Fibroblast of the conjunctiva (primary cell): ENCODE measurements at places on chromosomes 7 and 10.

DNA sequence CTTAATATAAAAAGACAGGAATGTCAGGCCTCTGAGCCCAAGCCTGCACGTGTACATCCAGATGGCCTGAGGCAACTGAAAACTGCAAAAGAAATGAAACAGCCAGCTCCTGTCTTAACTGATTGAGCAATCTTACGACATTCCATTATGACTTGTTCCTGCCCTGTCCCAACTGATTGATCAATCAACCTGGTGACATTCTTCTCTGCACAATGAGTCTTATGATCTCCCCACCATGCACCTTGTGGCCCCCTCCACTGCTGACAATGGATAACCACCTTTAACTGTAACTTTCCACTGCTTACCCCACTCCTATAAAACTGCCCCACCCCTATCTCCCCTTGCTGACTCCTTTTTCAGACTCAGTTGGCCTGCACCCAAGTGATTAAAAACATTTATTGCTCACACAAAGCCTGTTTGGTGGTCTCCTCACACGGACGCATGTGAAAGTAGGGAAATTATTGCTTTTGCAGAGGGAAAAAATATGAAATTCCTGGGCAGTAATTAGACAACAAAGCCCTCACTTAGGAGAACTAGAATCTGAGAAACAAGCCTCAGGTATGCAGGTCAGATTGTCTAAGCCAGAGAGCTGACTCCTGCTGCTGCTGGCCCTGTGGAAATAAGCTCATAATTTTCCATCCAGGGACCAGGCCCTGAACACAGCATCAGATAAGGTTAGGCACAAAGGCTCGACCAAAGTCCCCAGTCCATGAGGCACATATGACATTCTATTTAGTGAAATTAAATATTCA is 5.3 kb downstream of the CYP3A7 start:
- no peak for DNase-seq

GRCh38 chr7:16114633-16115032 is 306.7 kb downstream of the CRPPA start:
- peak; percentile 55 for DNase-seq

DNA sequence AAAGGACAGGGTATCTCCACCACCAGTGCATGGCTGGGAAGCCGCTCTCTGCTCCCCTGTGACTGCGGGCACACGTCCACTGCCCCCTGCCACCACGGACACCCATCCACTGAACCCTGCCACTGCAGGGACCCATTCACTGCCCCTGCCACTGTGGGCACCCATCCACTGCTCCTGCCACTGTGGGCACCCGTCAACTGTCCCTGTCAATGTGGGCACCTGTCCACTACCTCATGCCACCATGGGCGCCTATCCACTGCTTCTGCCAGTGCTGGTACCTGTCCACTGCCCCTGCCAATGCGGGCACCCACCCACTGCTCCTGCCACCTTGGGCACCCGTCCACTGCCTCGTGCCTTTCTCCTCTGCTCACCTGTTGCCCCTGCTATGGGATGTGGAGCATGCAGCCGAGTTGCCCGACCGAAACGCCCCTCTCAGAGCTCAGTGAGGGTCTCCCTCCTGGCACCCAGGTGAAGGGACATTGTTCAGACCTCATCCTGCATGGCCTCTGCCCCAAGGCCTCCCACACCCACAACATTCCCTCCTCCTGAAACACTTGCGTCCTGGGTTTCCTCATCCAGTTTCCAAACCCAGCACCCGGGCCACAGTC is 207.4 kb downstream of the ADARB2 start:
- DNase-seq = no peak

DNA sequence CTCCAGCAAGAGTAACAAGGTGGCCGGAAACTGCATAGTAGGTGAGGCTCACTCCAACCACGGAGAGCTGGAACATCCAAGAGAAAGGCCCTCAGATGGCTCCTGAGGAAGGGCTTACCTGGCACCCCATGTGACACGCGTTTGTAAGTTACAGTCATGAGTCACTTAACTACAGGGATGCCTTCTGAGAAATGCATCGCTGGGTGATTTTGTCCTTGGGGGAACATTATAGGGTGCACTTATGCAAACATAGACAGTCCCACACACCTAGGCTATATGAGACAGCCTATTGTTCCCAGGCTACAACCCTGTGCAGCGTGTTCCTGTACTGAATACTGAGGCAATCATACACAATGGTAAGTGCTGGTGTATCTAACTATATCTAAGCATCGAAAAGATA is 139.9 kb downstream of the PKD1L1 start:
- no peak for DNase-seq

DNA sequence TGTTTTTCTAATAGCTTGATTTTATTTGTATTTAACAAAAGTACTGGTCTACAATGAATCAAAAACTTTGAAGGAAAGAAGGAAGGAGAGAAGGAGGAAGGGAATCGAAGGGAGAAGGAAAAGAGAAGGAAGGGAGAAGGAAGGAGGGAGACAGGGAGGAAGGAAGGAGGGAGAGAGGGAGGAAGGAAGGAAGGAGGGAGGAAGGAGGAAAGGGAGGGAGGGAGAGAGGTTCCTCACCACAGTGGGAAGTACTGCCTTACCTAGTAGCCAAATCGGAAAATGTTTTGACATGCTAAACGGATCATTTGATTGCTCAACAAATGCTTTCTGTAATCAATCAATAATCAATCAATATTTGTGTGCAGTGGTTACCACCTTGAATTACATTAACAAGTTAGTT is 225.8 kb upstream of the CELF2 start:
- no peak for DNase-seq

DNA sequence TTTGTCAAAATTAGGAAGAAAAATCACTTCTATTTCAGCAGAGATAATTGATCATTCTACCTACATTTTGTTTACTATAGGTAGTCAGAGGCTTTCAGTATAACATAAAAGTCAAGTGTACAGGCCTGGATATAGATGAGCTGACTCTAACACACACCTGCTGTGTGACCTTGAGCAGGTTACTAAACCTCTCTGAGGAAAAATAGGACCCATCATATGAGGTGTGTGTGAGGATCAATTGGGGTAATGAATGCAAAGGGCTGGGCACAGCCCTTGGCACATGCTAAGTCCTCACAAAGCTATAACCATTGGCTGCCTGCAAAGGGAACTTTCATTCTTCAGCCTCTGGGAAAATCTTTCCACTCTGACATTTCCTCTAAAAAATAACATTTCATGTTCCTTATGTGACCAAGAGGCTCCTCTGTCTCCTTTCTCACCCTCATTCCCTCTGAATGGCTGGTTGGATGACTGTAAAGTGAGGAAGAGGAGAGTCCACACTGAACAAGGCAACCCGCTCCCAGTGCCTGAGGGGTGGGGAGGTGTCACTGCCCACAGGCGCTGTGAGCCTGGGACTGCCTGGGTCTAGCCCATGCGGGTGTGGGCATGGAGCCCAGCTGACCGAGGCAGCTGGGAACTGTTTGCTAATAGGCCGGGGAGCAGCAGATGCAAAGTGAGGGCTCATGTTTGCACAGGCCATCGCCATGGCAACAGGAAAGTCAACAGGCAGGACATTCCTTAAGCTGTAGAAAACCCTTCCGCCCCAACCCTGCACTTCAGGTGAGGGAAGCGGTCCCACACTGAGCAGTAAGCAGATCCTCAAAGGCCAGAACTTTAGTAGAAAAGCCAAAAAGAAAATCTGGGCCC is 36.8 kb downstream of the MYOF start:
- DNase-seq = peak; percentile 97

DNA sequence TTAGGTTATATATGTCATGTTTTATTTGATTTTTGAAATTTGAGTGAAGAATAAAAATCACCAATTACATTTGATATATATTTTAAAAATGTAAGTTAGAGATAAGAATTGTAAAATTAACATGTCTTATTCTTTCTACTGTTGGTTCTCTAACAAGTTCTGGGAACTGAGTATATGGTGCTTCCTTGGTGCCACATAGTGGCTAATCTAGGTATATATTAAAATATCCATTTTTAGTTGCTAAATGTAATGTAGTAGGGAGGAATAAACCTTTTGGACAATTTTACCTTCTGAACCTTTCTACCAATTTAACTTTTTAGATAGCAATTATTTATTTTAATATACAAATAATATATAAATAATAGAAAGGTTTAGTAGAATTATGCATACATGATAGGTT is 17.5 kb downstream of the CFAP69 start:
- DNase-seq = no peak

GRCh38 chr7:92798517-92799249 is 37.7 kb downstream of the CDK6 start:
- no peak for DNase-seq

DNA sequence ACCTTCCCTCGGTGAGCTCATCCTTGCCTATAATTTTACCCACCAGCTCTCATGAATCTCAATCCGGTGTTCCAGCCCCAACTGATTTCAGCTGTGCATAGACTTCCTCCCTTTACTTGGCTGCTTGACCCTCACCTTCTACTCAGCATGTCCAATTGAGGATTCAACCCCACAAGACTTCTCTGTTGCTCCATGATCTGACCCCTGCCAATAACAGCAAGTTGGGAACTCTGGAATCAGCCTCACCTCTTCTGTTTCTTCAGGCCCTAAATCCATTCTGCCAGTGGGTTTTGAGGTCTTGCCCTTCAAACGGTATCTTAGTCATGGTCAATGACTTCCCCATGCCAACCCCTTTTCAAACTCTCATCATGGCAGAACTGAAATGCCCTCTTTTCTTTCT is 390.4 kb downstream of the CALN1 start:
- no peak for DNase-seq

DNA sequence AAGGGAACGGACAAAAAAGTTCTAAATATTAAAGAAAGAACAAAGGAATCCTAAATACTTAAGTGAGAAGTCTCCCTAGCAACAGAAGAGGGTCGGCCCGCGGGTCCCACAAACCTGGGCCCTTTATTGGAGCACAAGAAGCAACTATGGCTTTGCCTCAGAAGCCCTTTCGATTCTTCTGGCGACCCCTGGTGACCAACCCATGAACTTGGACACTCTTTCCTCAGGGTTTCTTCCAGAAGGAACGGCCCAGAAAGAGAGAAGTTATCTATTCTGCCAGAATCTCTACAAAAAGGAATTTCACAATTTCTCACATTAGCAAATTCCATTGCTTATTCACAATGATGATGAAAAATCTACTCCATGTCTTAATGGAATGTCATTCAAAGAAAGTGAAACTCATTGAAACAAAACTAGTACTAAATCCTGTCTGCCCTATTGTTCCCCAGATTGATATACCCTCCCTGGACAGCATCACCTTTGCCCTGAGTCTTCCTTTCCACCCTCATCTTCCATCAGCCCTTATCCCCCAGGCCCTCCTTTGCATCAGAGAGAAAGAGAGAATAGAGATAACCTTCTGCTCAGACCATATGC is 43.7 kb downstream of the CPVL start:
- peak; percentile 72 for DNase-seq

DNA sequence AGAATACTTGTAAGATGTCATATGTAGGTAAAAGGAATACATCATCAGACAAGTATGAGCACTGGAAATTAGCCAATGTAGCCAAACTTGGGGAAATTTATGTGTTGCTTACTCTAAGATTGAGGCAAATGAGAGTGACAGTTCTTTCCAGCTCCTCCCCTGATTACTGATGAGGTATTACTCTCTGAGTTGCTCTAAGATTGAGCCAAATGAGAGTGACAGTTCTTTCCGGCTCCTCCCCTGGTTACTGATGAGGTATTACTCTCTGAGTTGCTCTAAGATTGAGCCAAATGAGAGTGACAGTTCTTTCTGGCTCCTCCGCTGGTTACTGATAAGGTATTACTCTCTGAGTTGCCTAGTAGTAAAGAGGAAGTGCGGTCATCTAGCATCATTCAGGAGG is 435.8 kb downstream of the NRG3 start:
- DNase-seq = no peak

DNA sequence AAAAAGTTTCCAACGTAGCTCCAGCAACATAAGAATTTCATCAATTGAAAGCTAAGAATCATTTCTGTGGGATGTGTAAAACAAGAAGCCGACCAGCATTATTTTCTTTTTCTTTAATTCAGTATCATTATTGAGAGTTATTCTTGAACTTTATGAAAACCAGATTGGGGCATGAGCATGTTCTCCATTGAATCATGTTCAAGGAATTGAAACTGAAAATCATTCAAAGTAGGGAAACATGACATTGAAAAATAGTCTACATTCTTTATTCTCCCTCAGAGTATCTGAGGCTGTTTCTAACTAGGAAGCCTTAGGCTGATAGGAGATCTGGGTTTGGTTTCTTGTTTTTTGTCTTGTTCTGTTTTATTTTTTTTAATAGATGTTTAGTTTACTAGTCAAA is 253.7 kb downstream of the DYNC1I1 start:
- DNase-seq = no peak

- peak; percentile 26 for DNase-seq
These were observed 780.6 kb downstream of the INHBA start for GRCh38 chr7:40922316-40922670.

DNA sequence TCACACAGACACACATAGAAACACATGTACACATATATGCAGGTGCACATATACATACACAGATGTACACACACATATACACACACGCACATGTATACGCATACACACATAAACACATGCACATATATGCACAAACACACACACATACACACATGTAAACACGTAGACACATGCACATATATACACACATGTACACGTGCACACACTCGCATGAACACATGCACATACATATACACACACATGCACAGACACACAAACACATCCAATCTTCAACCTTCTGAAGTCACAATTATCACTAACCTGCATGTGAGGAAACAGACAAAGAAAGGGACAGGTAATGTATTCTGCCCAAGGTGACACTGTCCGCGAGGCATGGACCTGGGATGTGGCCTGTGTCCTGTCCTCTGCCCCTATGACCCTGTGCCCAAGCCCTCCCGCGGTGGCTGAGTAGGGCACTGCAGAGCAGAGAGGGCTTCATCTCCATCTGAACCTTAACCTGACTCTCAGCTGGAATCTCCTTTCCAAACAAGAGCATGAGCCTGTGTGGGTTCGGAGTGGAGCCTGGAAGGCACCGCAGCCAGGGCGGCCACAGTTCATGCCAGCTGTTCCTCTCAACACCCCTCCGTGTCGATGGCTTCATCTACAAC is 660.9 kb downstream of the SDK1 start:
- no peak for DNase-seq

GRCh38 chr7:150317748-150318444 is 5.3 kb upstream of the LRRC61 start:
- DNase-seq = no peak

DNA sequence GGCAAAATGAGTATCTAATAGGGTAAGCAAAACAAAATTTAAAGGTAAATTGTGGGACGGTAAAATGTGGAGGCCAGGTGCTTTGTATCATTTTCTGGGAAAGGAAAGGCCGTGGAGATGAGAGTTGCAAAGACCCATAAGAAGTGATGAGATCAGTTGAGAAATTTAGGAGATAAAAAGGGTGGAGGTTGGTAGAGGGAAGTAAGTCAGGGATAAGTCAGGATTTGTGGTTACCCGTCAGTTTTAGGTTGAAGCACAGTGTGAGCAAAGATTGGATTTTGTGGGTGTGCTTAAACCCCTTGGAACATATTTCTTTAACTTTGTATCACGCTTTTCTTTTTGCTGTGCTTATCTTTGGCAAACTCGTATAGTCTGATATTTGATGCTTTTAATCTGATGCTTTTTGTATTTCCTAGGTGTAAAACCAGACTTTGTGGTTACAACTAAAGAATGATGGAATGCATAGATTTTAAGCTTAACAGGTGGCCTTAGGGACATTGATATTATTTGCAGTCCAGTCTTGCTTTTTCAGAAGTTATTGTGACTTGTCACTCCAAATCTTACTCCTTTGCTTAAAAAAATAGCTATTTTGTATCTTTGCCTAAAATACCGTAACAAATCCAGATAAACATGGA is 1.2 kb downstream of the BTRC start:
- DNase-seq = no peak
